AML-193 (cell line): ENCODE measurements at places on chromosomes 2 and 18.

GRCh38 chr2:101679801-101680487, 17.6 kb upstream of the MAP4K4 start:
- DNase-seq, result no peak

- no peak for DNase-seq
Measured at GRCh38 chr2:105062158-105062557, 24.3 kb downstream of the MRPS9 start.

DNA sequence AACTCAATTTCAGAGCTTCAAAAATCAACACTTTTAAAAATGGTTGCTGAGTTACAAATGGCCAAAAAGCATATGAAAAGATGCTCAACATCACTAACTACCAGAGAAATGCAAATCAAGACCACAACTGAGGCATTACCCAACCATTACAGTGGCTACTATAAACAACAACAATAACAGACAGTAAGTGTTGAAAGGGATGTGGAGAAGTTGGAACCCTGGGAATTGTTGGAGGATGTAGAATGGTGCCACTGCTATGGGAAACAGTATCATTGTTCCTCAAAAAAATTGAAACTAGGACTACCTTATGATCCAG, 173.3 kb upstream of the SPRED2 start:
- DNase-seq, result no peak

GRCh38 chr2:192146069-192147015, 48.4 kb downstream of the TMEFF2 start:
- DNase-seq, result no peak

- no peak for DNase-seq
Measured at GRCh38 chr2:178920916-178921513, 113.8 kb upstream of the TTN start.

- DNase-seq, result no peak
Measured at GRCh38 chr2:141737492-141738255, 393.1 kb downstream of the LRP1B start.

GRCh38 chr2:71074893-71075395, 6.5 kb downstream of the NAGK start:
- DNase-seq, result no peak
